ENCODE measurements at places on chromosomes 16 and 17. TPM values are rescaled to one million over a fixed set of nuclear protein-coding genes. Genes with fewer than 3 reads are reported as not detected.

FOXF1 gene
- not detected for total RNA-seq

LLGL2 gene
- 17.4 TPM for total RNA-seq

CTF1 gene
- 0.72 TPM for total RNA-seq

SLC38A8 gene
- total RNA-seq: not detected

ADAMTS18 gene
- total RNA-seq: not detected

VAT1L gene
- not detected for total RNA-seq

CLDN7 gene
- 1.9 TPM for total RNA-seq

SHISA9 gene
- total RNA-seq: 0.14 TPM

VWA3A gene
- 0.16 TPM for total RNA-seq

CPHXL2 gene
- not detected for total RNA-seq

KRT31 gene
- not detected for total RNA-seq

HEATR9 gene
- total RNA-seq: 1.8 TPM

AANAT gene
- total RNA-seq: not detected

SP6 gene
- 0.28 TPM for total RNA-seq

CALB2 gene
- not detected for total RNA-seq

CCL3 gene
- total RNA-seq: 336 TPM

CCL8 gene
- not detected for total RNA-seq

BRCA1 gene
- 111 TPM for total RNA-seq

ZFPM1 gene
- total RNA-seq: 13.8 TPM

ODAD4 gene
- total RNA-seq: 0.72 TPM

KRTAP4-9 gene
- not detected for total RNA-seq

CACNG1 gene
- total RNA-seq: not detected

TP53TG3C gene
- not detected for total RNA-seq

SOCS1 gene
- total RNA-seq: 126 TPM

CLEC10A gene
- not detected for total RNA-seq

ITGAL gene
- 673 TPM for total RNA-seq

CNTNAP1 gene
- total RNA-seq: 0.53 TPM

SRCIN1 gene
- 0.72 TPM for total RNA-seq

TAC4 gene
- not detected for total RNA-seq

NOS2 gene
- 0.14 TPM for total RNA-seq

All from activated T-cell treated with anti-CD3 and anti-CD28 coated beads, Interleukin-2, amount 50 U/mL, for 72 hours (primary cell).